Brain pericyte (primary cell): ENCODE measurements at places on chromosomes 11 and 22.

GRCh38 chr11:65066315-65066714 lies 8.0 kb upstream of the NAALADL1 start:
- no peak for DNase-seq

- no peak for DNase-seq
These were observed 9.9 kb upstream of the CELSR1 start for GRCh38 chr22:46547179-46547882.

- DNase-seq = no peak
These were observed 618 bp downstream of the MTA2 start for GRCh38 chr11:62601122-62601371.

GRCh38 chr11:128375961-128376360 lies 211.4 kb downstream of the ETS1 start:
- DNase-seq = no peak

DNA sequence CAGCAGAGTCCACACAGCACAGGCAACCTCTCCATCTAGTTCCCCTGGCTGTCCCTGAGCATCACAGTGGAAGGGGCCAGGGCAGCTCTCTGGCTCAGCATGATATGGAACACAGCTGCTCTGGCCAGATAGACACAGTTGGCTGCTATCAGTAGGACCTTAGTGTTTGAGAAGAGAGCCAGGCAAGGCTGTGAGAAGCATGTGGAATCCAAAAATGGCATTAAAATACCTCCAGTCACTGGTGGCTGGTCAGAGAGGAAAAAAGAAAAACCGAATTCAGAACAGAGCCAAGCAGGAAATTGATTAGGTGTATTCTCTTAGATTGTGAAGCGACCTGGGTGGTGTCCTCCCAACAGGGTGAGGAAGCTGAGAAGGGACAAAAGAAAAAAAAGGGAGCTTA lies 27.9 kb downstream of the SERPINH1 start:
- DNase-seq = no peak

GRCh38 chr11:121654259-121654842 lies 201.6 kb upstream of the SORL1-AS1 start:
- DNase-seq = no peak

- no peak for DNase-seq
These were observed 97.9 kb downstream of the MORC2 start for GRCh38 chr22:30870451-30871345.

- no peak for DNase-seq
These were observed 31.2 kb downstream of the PDE2A start for GRCh38 chr11:72642884-72643522.
